ENCODE measurements at places on chromosomes 12 and 14. TPM values are rescaled to one million over a fixed set of nuclear protein-coding genes. Genes with fewer than 3 reads are reported as not detected.
A peak's percentile ranks its signal among the peaks of the same experiment; 100 is the strongest.

Gene PTCSC3
- not detected for total RNA-seq

Gene GYS2
- total RNA-seq: not detected

Gene PIWIL1
- not detected for total RNA-seq

DNA sequence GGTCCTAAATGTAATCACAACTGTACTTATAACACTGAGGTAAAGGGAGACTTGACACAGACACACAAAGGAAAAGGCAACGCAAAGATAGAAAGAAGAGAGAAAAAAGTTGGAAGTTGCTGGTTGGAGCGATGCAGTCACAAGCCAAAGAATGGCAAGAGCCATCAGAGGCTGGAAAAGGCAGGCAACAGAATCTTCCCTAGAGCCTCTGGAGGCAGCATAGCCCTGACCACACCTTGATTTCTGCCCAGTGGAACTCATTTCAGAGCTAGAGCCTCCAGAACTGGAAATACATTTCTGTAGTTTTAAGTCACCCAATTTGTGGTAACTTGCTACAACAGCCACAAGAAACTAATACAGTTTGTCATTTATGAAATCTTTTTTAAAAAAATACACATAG, 89.2 kb downstream of the PUS7L start:
- no peak for DNase-seq
- no peak overlapping the region for H3K27ac ChIP-seq
- no peaks in the 10 kb centered on the region for H3K27me3 ChIP-seq
- H3K4me1 ChIP-seq: no peaks in the 10 kb centered on the region
- no peak overlapping the region for H3K4me3 ChIP-seq

GRCh38 chr14:21921453-21921852, 247.8 kb upstream of the OR4E1 start:
- no peak overlapping the region for H3K27ac ChIP-seq
- no peaks in the 10 kb centered on the region for H3K27me3 ChIP-seq
- no peaks in the 10 kb centered on the region for H3K4me1 ChIP-seq
- no peak for DNase-seq
- no peaks in the 10 kb centered on the region for H3K36me3 ChIP-seq

GRCh38 chr12:40168868-40169267, 55.9 kb upstream of the LRRK2 start:
- H3K36me3 ChIP-seq: no peaks in the 10 kb centered on the region
- H3K4me1 ChIP-seq: no peaks in the 10 kb centered on the region
- no peaks in the 10 kb centered on the region for H3K27me3 ChIP-seq
- DNase-seq: no peak

- H3K4me3 ChIP-seq: no peak overlapping the region
- no peaks in the 10 kb centered on the region for H3K27me3 ChIP-seq
- no peak for DNase-seq
- peak overlapping the region; percentile 54 for H3K27ac ChIP-seq
Measured at GRCh38 chr12:124910561-124911478, 3.6 kb downstream of the UBC start.

Gene SLC25A47
- total RNA-seq: not detected

Gene SLCO1B1
- total RNA-seq: not detected

- H3K36me3 ChIP-seq: no peaks in the 10 kb centered on the region
- DNase-seq: no peak
- no peaks in the 10 kb centered on the region for H3K4me1 ChIP-seq
- H3K4me3 ChIP-seq: no peak overlapping the region
Measured at GRCh38 chr12:95460896-95461295, 13.1 kb upstream of the METAP2 start.

- peaks cover 8% of the 10 kb centered on the region for H3K4me1 ChIP-seq
- H3K36me3 ChIP-seq: no peaks in the 10 kb centered on the region
- no peak overlapping the region for H3K27ac ChIP-seq
- no peak overlapping the region for H3K4me3 ChIP-seq
Measured at GRCh38 chr14:71267007-71267513, 359.8 kb downstream of the PCNX1 start.

DNA sequence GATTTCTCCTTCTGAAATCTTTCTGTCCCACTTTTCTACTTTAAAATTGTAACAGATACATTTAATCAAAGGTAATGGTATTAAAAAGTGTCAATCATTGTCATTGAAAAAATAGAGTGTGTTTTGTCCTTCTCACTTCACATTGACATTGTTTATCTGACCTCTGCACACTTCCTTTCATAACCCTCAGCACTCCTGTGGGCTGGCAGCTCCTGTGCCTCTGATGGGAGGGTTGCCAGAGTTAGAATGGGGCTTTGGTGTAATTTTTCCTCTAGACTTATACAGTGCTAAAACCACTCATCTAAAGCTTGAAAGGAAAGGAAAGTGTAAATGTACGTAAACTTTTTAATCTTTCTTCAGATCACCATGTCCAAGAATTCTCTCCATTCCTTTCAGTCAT, 23.7 kb downstream of the KCNA1 start:
- no peak for DNase-seq
- no peak overlapping the region for H3K27ac ChIP-seq
- peaks cover 4% of the 10 kb centered on the region for H3K27me3 ChIP-seq
- no peaks in the 10 kb centered on the region for H3K4me1 ChIP-seq
- H3K36me3 ChIP-seq: no peaks in the 10 kb centered on the region

Gene BDKRB1
- 0.42 TPM for total RNA-seq

Gene AVPR1A
- total RNA-seq: not detected

DNA sequence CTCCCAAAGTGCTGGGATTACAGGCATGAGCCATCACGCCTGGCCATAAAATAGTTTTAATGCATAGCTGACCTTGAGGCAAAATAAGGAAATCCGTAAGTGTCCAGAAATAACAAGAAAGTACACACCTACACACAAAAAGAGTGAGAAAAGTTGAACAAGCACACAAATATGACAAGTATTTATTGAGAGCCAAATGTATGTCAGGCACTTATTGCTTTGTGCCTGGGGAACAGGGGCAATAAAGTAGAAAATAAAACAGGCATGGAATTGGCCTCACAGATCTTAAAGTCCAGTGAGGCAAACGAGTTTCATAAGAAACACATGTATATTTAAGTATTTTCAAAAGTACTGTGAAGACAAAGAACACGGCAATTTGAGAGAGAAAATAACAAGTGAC, 103.7 kb downstream of the ERGIC2 start:
- H3K27ac ChIP-seq: no peak overlapping the region
- H3K27me3 ChIP-seq: no peaks in the 10 kb centered on the region
- H3K36me3 ChIP-seq: no peaks in the 10 kb centered on the region
- H3K4me3 ChIP-seq: no peak overlapping the region
- no peak for DNase-seq

Gene CHPT1
- 13.7 TPM for total RNA-seq

DNA sequence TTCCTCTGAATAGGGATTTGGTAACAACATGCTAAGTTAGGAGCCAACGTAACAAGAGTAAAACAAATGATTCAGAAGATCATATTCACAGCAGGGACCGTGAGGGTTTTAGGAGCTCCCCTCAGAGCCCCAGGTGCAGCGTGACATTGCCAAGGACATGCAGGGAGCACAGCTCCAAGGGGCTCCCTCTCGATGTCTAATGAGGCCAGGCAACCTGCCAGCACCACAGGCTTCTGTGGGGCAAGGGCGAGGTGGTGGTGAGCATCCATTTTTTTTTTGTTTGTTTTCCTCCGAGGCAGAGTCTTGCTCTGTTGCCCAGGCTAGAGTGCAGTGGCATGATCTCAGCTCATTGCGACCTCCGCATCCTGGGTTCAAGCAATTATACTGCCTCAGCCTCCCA, 95.1 kb upstream of the PTPRB start:
- DNase-seq: no peak
- no peaks in the 10 kb centered on the region for H3K36me3 ChIP-seq
- no peak overlapping the region for H3K4me3 ChIP-seq
- peaks cover 10% of the 10 kb centered on the region for H3K4me1 ChIP-seq
- H3K27me3 ChIP-seq: no peaks in the 10 kb centered on the region

DNA sequence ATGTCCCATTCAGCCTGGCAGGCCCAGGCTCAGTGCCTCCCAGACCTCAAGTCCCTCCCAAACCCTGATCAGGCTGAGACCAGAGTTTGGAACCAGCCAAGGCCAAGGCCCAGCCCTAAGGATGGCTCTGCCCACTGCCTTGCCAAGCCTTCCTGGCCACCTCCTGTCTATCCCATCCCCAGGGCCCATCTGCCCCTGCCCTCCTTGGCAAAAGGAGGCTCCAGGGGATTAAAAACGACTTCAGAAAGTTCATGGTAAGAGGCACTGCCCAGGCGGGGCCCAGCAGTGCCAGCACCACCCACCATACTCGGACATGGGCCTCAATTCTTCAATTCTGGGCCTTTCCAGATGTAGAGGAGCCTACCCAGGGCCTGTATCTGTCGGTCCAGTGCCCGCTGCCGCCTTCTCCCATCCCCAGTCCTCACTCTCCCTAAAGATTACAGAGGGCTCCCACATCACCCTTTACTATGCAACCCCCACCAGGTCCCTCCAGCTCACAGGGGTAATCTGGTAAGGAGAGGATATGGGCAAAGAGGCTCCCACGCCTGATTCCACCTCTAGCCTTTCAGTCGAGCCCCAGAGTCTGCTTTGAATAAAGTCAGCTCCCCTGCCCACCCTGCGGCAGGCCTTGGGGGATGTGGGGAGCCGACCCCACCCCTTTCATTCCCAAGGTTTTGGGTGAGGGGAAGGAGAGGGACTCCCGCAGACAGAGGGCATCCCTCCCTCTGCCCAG, 932 bp downstream of the ADCY6 start:
- peaks cover 18% of the 10 kb centered on the region for H3K4me1 ChIP-seq
- H3K36me3 ChIP-seq: no peaks in the 10 kb centered on the region
- no peaks in the 10 kb centered on the region for H3K27me3 ChIP-seq
- peak overlapping the region; percentile 82 for H3K4me3 ChIP-seq

- peaks cover 14% of the 10 kb centered on the region for H3K4me1 ChIP-seq
- no peaks in the 10 kb centered on the region for H3K27me3 ChIP-seq
- H3K4me3 ChIP-seq: no peak overlapping the region
- peaks cover 7% of the 10 kb centered on the region for H3K36me3 ChIP-seq
Measured at GRCh38 chr12:124449623-124450375, 117.6 kb downstream of the NCOR2 start.

Measured in cardiac muscle cell (in vitro differentiated cells and primary cell).